NCI-H510A treated with DMSO at 0.1 percent for 48 hours (cell line): ENCODE measurements at places on chromosomes 5 and 9.

DNA sequence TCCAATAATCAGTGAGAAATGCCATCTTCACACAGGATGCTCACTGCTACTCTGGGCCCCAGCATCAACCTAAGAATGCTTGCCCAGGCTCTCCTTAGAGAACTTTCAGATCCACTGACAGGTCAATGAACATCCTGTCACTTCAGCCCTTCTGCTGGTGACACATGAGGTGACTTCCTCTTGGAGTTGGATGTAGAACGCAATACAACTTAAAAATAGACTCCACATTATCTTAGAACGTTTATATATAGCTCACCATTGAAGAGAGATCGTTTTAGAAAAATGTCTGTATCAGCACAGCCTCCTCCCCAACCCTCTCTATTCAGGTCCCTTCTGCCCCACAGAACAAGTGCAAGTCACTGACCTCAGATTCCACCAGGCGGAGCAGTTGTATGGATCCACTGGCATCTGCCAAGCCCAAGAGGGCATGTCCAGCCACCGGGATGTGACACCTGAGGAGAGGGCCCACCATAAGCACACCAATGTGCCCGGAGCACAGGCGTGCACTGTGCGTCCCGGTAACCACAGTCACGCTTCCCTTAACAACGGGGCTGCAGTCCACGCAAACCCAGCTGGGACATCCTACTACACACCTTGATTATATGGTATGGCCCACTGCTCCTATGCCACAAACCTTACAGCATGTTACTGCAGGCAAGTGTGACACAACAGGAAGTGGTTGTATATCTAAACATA is 2.9 kb downstream of the DPH7 start:
- DNase-seq = no peak

GRCh38 chr5:77893225-77893860 is 117.2 kb upstream of the TBCA start:
- DNase-seq = no peak

GRCh38 chr5:144711172-144711571 is 540.5 kb downstream of the KCTD16 start:
- DNase-seq = no peak

GRCh38 chr5:151750121-151750520 is 8.3 kb downstream of the ATOX1 start:
- DNase-seq = no peak
